ENCODE measurements at places on chromosomes 6 and 20.
A peak's percentile ranks its signal among the peaks of the same experiment; 100 is the strongest.

DNA sequence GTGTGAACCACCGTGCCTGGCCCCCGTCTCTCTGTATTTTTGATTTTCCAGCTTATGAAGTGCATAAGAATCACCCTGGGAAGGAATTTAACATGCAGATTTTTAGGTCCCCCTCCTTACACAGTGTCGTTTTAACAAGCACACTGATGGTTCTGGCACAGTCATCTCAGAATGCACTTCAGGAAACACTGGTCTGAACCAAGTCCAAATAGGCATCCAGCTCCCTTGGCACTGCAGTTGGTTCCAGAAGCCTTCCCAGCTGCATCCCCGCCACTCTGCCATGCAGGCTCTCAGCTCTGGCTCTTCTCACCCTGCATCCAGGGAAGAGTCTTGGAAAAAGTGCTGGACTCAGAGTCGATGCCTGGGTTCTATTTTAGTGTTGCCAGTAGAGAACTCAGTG lies 20.1 kb downstream of the RIPOR2 start:
- no peak for DNase-seq

DNA sequence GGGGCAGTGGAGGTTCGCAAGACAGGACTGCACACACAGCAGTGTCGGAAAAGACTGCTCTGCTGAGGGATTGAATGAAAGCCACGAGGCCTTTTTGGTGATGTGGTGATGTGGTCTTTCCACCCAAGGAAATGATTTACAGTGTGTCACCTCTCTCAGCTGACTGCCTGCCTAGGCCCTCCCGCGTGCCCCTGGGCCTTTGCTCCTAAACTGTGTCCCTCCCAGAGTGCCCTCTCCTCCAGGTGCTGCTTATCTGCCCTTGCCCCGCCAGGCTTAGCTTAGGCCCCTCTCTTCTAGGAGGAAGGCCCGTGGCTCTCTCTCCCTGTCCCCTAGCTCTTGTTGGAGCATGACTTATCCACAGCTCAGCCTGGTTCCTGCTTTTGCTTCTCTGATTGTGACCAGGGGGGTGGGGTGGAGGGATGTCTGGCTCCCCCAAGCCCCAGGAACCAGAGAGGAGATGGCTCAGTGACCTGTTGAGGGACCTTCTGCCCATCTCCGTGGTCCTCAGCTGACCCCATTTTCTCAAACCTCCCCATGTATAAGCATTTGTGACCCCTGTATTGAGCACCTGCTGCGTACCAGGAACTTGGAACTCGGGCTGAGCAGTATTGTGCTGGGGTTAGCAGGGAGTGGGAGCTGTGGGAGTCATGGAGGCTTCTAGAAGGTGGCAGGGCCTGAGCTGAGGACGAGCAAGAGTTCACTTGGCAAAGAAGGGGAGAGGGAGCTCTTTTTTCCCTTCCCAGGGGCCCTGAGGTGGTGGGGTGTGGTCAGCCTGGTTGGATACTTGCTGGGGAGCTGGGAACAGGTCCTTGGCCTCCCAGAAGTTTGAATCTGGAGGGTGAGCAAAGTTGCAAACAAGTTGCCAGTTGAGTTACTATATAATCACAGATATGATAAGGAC lies 2.2 kb downstream of the SRC start:
- DNase-seq = no peak

DNA sequence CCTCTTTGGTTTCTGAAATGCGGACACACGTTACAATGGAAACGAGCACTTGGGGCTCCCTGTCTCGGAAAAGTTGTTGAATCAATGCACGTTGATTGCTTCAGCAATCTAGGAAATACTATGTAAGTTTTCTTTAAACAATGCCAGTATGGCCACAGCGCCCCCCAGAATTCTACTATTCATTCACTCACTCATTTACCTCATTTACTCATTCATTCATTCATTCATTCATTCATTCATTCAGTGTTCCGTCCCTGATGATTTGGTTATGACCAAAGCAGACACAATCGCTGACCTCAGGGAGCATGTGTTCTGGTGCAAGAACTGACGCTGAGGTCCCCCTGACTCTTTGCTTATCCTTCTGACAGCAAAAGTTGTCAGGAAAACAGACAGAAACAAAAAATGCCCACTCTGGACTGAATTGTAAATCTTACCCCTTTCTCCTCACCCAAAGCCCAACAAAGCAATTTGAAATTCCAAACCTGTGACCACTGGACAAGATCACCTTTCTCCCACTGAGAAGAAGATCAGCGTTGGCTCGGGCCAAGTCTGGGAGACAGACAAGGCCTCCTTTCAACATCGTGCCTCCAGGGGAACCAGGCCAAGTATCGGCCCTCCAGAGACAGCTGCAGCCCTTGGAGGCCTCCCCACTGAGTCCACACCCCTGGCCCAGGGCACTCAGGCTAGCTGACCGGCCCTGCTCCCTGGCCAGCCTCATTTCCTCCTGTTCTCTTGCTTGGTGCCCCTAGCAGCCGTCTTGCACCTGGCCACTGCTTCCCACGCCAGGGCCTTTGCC lies 15.0 kb upstream of the PMEPA1 start:
- no peak for DNase-seq

GRCh38 chr20:34747479-34747878 lies 43.3 kb downstream of the TP53INP2 start:
- no peak for DNase-seq

GRCh38 chr6:15504581-15505350 lies 158.1 kb downstream of the DTNBP1 start:
- DNase-seq = no peak

DNA sequence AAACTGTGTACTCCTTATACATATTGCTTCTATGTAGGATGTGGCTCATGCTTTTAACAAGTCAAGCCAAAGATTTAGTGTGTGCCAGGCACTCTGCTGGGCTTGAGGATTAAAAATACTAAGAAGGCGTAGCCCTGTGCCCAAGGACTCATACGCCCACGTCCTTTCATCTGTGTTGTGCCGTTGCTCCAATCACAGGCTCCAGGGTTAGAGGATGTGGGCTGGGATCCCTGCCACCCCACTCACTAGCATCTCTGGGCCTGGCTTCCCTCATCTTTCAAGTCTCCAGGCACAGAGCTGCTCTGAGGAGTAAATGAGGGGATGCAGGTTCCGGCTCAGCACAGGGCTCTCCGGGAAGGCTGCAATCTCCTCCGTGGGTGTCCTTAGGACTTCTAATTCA lies 214.2 kb downstream of the SYNDIG1 start:
- DNase-seq = no peak

DNA sequence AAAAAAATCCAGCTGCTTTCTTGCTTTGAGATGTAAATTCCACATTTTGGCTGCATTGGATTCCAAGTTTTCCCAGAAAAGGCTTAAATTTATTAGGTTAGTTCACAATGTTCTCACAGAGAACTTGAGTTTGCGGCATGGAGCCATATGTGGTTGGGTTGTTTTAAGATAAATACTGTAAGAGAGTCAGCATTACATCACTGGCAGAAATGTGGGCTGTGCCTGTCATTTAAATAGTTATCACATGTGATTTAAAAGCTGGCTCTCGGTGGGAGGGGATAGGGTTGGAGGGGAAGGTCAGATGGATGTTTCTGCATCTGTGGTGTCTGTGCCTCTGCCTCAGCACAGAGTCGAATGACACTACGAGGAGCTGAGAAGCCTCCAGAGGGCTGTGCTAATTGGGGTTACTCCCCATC lies 73.8 kb upstream of the SCP2D1 start:
- no peak for DNase-seq

DNA sequence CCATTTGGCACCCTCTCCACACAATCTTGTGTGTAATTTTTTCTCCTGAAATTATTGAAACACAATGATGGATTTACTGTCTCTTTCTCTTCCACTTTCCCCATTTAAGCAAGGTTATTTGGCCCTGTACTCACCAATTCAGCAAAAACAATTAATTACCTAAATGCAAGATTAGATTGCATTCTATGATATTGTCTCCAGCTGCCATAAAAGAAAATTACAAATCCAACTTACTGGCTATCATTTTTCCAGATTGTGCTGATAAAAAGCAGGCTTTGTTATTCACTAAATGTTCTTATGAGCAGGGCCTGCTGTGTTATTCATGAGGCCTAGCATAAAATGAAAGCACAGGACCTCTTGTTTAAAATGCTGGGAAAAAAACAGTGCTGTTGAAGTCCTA lies 95.8 kb upstream of the IRAK1BP1 start:
- no peak for DNase-seq

- no peak for DNase-seq
These were observed 39.7 kb downstream of the THBS2 start for GRCh38 chr6:169213814-169214520.

DNA sequence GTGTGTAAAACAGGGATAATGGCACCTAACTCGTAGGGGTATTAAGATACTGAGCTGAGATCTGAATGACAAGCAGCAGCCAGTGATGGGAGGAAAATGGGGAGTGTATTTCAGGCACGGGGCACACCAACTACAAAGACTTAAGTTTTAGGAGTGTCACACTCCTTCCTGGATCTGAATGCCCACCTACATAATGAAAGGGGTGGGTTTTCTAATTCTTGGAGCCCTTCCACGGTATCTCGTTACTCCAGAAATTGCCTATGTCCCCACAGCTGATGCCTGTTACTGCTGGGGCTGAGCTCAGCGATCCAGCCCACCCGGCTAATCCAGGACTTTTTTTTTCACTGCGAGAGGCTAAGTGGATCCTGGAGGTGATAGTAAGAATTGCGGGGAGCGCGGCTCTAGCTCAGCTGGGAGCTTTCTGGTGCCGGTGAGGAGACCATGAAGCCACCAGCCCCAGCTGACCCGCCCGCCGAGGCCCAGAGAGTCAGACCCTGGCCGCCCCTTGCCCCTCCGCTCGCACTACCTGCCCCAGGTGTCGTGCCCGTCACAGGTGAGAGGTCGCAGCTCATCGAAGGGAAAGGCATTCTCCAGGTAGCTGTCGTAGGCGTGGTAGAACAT lies 727 bp downstream of the EDEM2 start:
- no peak for DNase-seq

- no peak for DNase-seq
These were observed 105.0 kb downstream of the SYCP2 start for GRCh38 chr20:59828125-59829053.

GRCh38 chr6:3712827-3713665 lies 38.5 kb downstream of the PXDC1 start:
- DNase-seq = no peak

- no peak for DNase-seq
These were observed 75.7 kb downstream of the NCOA7 start for GRCh38 chr6:125866433-125866832.

GRCh38 chr6:68094070-68094469 lies 541.0 kb upstream of the ADGRB3 start:
- DNase-seq = no peak

DNA sequence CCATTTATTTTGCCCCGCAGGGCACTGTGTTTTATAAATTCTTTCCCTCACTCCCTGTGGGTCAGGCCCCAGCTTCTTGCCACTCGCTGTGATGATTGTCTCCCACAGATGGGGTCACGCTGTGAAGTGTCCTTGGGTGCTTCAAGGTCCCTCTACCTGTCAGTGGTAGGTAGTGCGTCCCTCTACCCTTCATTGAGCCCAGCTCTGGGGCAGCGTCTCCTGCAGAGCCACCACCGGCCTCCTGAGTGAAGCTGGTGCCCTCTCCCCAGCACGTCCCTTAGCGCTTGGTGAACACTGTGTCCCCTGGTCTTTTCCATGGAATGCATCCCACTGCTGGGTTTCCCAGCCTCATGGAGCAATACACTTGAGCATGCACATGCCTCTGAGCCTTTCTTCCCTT lies 108.2 kb downstream of the NRN1 start:
- no peak for DNase-seq

GRCh38 chr6:159788753-159789376 lies 537 bp downstream of the TCP1 start:
- DNase-seq = peak; percentile 15

All from activated T-helper 1 cell treated with anti-CD3 and anti-CD28 coated beads, Interleukin-12 subunit alpha, Interleukin-12 subunit beta, Interleukin-2, Interleukin-4 antibody, amounts not matched to agents 30 ng/mL and 10 ng/mL and 1 ng/mL, durations not matched to agents 14 hours and 24 hours and 36 hours (primary cell).